ENCODE measurements at places on chromosomes 1 and 21.

- DNase-seq = no peak
Measured at GRCh38 chr1:188423073-188423472, 1594.3 kb downstream of the PLA2G4A start.

GRCh38 chr1:43293896-43294760, 6.7 kb upstream of the TIE1 start:
- DNase-seq = no peak

- DNase-seq = no peak
Measured at GRCh38 chr1:1359664-1360468, 1.5 kb upstream of the MXRA8 start.

GRCh38 chr1:53582211-53583020, 123.2 kb downstream of the DMRTB1 start:
- no peak for DNase-seq

DNA sequence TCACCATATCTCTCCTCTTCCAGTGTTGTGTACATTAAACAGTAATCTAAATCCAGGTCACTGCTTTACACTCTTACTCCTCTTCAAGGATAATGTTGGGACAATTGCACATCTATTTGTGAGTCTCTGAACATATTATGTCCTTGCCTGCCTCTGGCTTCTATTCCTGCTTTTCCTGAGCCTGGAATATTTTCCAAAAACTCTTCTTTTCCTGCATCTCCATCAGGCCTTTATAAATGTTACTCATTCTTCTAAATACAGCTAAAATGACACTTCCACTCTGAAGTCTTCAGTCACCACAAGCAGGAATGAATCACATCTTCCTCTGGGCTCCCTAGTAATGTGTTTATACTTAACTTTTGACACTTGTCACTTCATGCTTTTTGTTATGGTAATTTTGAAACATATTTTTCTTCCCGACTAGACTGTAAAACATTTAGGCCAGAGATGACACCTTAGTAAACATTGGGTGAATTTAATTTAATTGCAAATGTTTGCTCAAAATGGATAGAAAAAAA, 396.0 kb downstream of the LRRIQ3 start:
- DNase-seq = no peak

- DNase-seq = no peak
Measured at GRCh38 chr1:61268546-61269240, 186.3 kb downstream of the NFIA start.

DNA sequence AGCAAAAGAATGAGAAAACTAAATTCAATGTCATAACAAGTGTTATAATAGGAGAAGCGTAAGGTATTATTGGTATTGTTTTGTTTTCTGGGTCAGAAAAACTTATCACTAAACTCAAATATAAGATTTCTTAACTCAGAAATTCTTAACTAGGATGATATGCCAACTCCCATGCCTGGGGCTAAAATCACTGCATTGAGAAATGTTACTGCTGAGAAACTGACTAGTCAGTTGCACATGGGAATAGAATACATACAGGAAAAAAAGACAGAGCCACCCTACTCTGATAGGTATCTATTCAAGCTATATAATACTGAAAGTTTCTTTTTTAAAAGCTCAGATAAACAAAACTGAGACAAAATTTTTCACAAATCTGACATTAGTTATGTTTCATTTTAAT, 56.3 kb downstream of the PRPF38A start:
- no peak for DNase-seq

DNA sequence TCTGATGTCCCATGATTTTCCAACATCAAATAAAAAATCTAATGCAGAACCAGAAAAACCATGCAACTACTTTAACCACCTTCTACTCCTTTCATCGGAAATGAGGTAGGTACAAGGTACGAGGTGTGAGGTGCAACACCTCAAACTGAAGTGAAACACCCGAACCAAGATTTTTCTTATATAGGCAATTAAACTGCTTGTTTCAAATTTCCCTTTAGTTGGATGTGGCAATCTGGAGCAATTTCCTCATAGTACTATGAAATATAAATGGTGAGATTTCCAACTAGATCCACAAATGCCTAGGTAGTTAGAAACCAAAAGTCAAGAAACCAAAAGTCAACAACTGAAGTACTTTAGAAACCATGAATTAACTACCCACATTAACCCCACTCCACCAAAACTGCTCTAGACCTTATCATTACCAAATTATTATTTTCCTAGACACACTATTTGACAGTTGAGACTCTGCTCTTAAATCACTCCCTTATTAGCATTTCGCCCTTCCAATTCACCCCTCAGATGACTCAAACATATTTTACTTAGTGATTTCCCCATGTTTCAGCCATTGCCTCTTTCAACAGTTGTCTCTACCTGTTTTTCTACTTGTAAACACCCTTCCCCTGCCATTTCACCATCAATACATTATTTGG, 37.8 kb downstream of the FUBP1 start:
- no peak for DNase-seq

DNA sequence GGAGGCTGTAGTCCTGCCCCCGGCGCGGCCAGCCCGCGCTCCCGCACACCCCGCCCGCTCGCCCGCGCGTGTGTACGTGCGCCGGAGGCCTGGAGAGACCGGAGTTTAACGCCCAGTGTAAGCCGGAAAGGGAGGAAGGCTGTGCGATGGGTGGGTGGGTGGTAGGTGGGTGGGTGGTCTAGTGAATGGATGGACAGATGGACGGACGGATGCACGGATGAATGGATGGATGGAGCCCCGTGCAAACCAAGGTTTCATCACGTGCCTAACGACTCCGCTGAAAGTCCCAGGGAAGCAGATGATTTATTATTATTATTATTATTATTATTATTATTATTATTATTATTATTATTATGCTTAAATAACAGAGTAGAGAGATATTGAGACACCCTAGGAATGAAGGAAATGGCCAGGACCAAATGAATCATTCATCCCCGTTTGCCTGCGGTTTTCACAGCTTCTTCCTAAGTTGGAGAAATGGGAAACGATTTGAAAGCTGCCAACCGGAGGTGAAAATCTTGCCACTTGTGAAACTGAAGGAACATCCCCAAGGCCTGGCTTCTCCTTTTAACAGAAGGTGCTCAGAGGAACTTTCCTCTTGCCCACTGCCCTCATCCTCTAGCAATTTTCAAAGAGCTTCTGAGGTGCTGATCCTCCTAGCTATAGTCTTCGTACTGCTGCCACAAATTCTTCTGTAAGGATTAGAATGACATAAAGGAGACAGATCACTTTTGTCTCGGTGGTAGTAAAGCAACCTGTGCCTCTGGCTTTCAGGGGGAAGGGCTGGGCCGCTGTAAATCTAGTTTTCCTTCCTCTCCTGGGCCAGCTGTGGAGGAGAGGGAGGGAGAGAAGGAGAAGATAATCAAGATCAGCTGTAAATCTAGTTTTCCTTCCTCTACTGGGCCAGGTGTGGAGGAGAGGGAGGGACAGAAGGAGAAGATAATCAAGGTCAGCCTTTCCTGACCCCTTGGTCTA, 648 bp upstream of the RGS7 start:
- no peak for DNase-seq

GRCh38 chr1:18160290-18160942, 52.8 kb downstream of the IGSF21 start:
- no peak for DNase-seq

GRCh38 chr1:44012941-44013609, 18.2 kb downstream of the SLC6A9 start:
- DNase-seq = no peak

DNA sequence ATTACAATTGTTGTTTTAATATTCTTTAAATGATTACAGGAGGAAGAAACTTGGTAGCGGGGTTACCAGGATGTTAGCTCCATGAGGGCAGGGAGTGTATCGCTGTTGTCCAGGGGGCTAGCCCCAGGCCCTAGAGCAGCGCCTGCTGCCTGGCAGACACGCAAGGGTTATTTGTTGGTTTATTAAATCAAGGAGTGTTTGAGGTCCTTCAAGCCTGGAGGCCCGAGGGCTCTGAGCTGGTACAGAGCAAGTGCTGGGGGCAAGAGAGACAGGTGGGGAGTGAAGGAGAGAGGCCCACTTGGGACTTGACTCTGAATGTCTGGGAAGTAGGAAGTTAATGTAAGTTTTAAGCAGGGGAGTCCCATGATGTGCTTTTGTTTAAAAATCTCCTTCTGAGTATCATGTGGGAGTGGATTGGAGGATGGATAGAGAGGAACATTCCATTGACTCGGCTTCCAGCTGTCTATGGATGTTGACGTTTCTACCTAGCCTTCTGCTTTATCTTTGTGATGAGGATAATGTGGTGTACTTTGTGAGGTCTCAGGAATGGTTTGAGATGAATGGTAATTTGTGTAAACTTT, 8.7 kb downstream of the ITSN1 start:
- DNase-seq = no peak

GRCh38 chr1:6519491-6519934, 28.0 kb upstream of the PLEKHG5 start:
- no peak for DNase-seq

- no peak for DNase-seq
Measured at GRCh38 chr1:2595261-2595811, 8.8 kb downstream of the PRXL2B start.

GRCh38 chr1:205179842-205180241, 31.7 kb downstream of the DSTYK start:
- no peak for DNase-seq

GRCh38 chr1:220093361-220094015, 444 bp upstream of the IARS2 start:
- peak; percentile 6 for DNase-seq

GRCh38 chr1:55140546-55140983, 74.6 kb downstream of the USP24 start:
- peak; percentile 74 for DNase-seq

- no peak for DNase-seq
Measured at GRCh38 chr1:234188454-234188792, 184.8 kb upstream of the COA6 start.

DNA sequence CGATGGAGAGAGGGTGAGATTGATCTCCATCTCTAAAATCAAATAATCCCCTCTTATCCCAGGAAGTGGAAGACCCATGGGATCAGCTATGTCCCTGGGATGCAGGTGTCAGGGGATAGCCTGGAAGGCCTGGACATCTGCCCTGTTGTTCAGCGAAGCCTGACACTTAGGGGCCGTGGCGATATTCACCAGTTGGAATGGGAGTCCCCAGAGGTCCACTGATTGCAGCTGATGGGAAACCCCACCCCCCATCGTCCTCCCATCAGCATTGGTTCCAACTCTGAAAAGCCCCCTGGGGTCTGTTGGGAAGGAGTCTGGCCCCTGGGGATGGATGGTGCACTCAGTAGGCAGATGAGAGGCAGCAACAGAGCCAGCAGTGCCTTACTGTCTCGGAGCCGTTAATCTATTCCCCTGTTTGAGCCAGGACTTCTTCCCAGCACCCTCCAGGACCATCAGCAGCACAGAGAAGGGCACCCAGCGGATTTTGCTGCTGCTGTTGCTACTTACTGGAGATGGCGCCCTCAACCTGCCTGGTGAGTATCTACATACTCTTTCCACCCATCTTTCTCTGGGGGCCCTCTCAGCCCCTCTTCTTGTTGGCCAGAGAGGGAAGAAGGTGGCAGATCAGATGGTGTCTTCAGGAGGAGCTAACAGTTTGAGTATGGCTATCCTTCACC, 13.4 kb downstream of the CATSPER4 start:
- no peak for DNase-seq

- no peak for DNase-seq
Measured at GRCh38 chr21:37447288-37447936, 80.8 kb downstream of the DYRK1A start.

GRCh38 chr1:184494929-184495328, 108.1 kb downstream of the C1orf21 start:
- DNase-seq = no peak

- DNase-seq = peak; percentile 85
Measured at GRCh38 chr1:19800076-19800804, 524 bp upstream of the TMCO4 start.

- DNase-seq = peak; percentile 50
Measured at GRCh38 chr1:225626698-225627097, 26.2 kb downstream of the ENAH start.

GRCh38 chr1:86748622-86749373, 44.4 kb downstream of the SH3GLB1 start:
- DNase-seq = no peak

DNA sequence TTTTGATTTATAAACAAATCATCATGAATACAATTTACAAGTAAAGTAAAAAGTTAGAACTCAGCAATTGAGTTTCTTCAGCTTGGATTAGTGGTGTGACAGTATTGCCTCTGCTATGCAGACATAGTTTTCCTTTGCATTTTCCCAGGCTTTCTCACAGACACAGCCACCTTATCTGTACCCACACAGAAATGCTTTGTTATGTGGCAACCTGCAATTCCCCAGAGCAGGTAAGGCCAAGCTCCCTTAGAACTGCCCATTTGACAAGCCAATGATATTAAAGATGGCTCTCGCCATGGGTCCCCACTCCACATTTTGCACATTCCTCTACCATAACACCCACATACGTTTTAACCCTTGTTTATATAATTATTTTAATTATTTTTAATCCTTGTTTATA, 14.2 kb downstream of the FMO5 start:
- no peak for DNase-seq

- no peak for DNase-seq
Measured at GRCh38 chr1:166808952-166809351, 30.3 kb upstream of the POGK start.

GRCh38 chr21:27595716-27596115, 628.8 kb upstream of the ADAMTS5 start:
- no peak for DNase-seq

- peak; percentile 98 for DNase-seq
Measured at GRCh38 chr1:9234223-9235095, at the start of gene H6PD. H6PD (plus strand) TSS chr1:9234774; CDS start chr1:9244935, 10,161 bp downstream.

- DNase-seq = peak; percentile 49
Measured at GRCh38 chr1:231630558-231631205, 4.1 kb downstream of the DISC1 start.

DNA sequence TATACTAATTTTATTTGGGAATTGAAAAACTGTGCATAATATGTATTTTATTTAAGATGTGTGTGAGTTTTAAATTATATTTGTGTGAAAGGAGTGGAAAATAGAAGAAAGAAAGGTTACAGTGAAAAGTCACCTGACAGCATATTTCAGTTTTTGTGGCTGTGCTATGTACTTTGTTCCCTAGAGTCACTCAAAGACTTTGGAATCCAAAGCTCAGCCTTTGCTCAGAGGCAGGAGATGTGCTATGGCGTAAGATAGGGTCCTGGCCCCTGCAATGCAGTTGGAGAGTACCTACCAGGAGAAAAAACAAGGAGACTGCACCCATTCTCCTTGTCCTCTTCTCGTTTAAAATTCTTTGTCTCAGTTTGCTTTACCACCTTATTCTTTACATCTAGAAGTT, 2.9 kb downstream of the CCDC30 start:
- no peak for DNase-seq
